OCI-M1 (cell line): ENCODE measurements at places on chromosomes 3 and 15.

GRCh38 chr3:178762385-178762784 lies 226.1 kb downstream of the KCNMB2 start:
- DNase-seq = no peak

- DNase-seq = peak; percentile 92
Measured at GRCh38 chr3:43105596-43106292, at the start of gene POMGNT2. Gene POMGNT2, minus strand, starts transcription at chr3:43106079. Its CDS starts 24,648 bp downstream, at chr3:43081431.

DNA sequence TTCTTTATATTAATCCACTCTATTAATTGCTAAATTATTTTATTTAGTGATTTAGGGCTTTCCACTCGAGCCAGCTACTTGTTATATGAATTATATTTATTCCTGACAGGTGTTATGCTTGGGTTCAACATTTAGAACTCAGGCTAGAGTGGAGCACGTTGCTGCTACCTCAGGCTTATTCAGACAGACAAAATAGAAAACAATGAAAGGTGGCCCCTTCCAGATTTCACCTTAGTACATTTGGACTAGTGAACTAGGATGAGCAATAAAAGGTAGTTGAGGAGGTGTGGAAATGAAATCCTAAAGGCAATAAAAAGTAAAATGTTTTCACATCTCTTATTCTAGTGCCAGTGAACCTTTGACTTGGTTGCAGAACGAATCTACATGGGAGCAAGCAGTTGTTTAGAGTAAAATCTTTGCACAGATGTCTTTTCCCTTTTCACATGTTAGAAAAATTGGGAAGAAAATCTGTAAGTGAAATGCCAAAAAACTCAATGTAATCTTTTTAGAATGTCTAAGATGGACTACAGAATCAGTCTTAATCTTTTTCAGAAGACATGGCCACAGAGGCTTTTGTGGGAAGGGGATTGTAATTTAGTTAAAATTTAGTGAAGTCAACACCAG lies 63.8 kb downstream of the AKAP13 start:
- DNase-seq = no peak

GRCh38 chr15:66094331-66094730 lies 159.2 kb downstream of the MEGF11 start:
- DNase-seq = no peak

DNA sequence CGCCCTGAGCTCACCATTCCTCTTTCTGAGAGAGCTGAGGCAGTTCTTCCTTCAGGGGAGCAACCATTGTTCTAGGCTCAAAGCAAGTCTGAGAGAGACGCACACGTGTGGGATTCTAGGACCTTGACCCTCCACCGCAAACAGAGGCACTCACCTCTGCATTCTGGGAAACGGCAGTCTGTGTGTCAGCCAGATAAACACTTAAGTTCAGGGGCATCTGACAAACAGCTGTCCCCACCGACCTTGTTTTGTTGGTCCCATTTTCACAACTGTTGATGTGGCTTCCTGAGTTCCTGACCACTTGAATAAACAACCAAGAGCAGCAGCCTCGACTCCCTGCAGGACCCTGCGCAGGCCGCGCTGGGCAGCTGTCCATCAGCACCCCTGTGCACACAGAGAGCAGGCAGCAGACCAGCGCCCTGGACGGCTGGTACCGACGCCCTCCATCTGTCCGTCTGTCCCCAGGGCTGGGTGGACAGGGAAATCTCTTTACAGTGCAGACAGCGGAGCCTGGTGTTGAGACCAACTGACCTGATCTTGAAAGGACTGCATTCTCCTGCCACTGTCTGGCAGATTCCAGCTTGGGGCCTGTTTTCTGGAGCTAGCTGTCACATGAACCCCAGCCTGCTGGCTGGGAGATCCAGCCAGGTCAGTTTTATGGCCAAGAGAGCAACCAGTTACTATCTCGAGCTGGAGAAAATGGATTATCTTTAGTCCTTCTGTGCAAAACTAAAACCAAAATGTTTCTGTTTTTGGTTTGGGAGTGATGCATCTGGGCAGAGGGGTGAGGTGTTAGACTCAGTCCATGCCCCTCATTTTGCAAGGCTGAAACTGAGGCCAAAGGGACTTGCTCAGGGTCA lies 64.2 kb downstream of the FAM43A start:
- DNase-seq = no peak

- peak; percentile 85 for DNase-seq
Measured at GRCh38 chr15:43187544-43188155, 2.4 kb downstream of the CCNDBP1 start.

- peak; percentile 94 for DNase-seq
Measured at GRCh38 chr15:49438962-49439631, 16.1 kb downstream of the FGF7 start.

DNA sequence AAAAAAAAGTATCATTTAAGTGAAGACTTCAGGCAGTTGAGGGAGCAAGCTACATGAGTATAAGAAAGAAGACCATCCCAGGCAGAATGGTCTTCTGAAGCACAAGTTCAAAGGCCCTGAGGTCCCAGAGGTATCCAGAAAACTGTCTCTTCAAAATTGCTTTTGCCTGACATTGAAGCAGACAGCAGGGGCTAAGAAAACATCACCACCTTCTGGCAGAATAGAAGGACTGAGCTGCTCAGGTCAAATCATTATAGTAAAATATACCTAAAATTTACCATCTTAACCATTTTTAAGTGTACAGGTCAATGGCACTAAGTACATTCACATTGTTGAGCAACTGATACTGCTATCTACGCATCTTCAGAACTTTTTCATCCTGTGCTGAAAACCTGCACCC lies 16.4 kb downstream of the GPR160 start:
- peak; percentile 7 for DNase-seq

- peak; percentile 6 for DNase-seq
Measured at GRCh38 chr3:143529018-143529478, 319.2 kb downstream of the SLC9A9 start.
